ENCODE measurements at places on chromosomes 2 and 18. TPM values are rescaled to one million over a fixed set of nuclear protein-coding genes. Genes with fewer than 3 reads are reported as not detected.

The SKA1 gene
- not detected for total RNA-seq

- H3K4me1 ChIP-seq: peaks cover 3% of the 10 kb centered on the region
- no peak for DNase-seq
- H3K27ac ChIP-seq: peak overlapping the region; percentile 87
- H3K36me3 ChIP-seq: no peaks in the 10 kb centered on the region
- no peaks in the 10 kb centered on the region for H3K27me3 ChIP-seq
These were observed 22.7 kb downstream of the RHOB start for GRCh38 chr2:20469595-20469994.

The SCN3A gene
- 5.3 TPM for total RNA-seq

GRCh38 chr2:31138037-31138962 lies at the start of gene GALNT14:
Gene GALNT14, minus strand, starts transcription at chr2:31138440. Its CDS starts 354 bp downstream, at chr2:31138086.
- H3K4me1 ChIP-seq: no peaks in the 10 kb centered on the region
- H3K27ac ChIP-seq: peak within 1 kb of the TSS; percentile 28
- DNase-seq: no peak
- H3K36me3 ChIP-seq: no peaks in the 10 kb centered on the region
- peak within 1 kb of the TSS; percentile 69 for H3K4me3 ChIP-seq

- no peak for DNase-seq
- no peaks in the 10 kb centered on the region for H3K4me1 ChIP-seq
- no peak overlapping the region for H3K27ac ChIP-seq
These were observed 234.0 kb downstream of the FAM210A start for GRCh38 chr18:13492314-13492713.

The NTSR2 gene
- not detected for total RNA-seq

- no peaks in the 10 kb centered on the region for H3K27me3 ChIP-seq
- H3K4me3 ChIP-seq: no peak overlapping the region
- H3K4me1 ChIP-seq: no peaks in the 10 kb centered on the region
- DNase-seq: peak; percentile 19
These were observed 113.9 kb downstream of the INO80D start for GRCh38 chr2:205972113-205972512.

The ADCY3 gene
- total RNA-seq: 29.3 TPM

- peaks cover 21% of the 10 kb centered on the region for H3K4me1 ChIP-seq
- H3K4me3 ChIP-seq: no peak overlapping the region
- no peaks in the 10 kb centered on the region for H3K27me3 ChIP-seq
- no peak for DNase-seq
These were observed 3.8 kb downstream of the BOK start for GRCh38 chr2:241562269-241562891.

DNA sequence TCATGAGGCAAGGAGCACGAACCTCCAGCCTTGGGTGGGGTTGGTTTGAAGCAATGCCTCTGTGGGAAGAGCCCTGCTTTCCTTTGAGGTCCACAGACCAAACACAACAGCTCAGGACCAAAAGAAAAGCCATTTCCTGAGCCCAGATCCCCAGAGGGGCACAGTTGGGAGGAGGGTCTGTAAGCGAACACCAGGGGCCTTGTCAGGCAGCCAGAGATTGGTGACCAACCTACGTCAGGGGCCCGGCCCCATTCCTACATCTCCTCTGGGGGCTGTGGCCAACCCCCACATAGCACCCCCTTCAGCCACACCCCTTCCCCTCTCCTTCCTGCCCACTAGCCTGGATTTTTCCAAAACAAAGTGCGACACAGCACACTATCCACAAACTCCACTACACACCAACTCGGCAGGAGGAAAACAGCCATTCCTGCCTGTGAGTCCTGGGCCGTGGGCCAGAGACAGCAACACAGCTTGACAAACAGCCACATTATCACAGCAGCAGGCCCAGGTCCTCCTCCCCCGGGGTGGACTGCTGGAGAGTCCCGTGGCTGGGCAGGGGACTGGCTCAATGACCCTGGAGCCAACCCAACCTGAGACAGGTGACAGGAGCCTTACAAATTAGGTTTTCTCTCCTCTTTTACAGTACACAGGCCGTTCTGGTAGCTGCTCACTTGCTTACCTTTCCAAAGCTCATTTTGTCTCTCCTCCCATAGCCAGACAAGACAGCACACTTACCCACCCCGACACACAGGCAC lies 98.8 kb downstream of the TNS1 start:
- H3K36me3 ChIP-seq: no peaks in the 10 kb centered on the region
- DNase-seq: peak; percentile 71
- H3K4me3 ChIP-seq: no peak overlapping the region
- H3K27me3 ChIP-seq: no peaks in the 10 kb centered on the region
- H3K27ac ChIP-seq: peak overlapping the region; percentile 92
- H3K4me1 ChIP-seq: peaks cover 9% of the 10 kb centered on the region

DNA sequence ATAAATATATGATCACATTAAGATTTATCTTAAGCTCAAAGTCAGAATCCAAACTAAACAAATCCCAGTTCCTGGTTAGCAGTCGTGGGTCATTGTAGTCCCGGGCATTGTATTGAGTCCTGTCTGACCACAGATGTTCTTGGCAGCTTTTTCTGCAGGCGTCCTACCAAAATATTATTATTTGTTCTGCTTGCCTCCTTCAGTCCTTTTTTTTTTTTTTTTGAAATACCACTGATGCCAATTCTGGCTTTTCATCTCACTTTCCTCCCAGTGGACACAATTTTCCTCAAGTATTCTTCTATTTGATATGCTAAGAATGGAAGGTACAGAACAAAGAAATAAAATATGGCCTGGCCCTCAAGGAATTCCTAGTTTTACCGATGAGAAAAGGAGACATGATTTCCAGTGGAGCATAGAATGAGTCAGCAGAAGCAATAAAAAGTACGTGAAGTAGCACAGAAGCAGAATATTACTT lies 151.6 kb downstream of the CSRNP3 start:
- no peaks in the 10 kb centered on the region for H3K4me1 ChIP-seq
- H3K4me3 ChIP-seq: no peak overlapping the region
- H3K27ac ChIP-seq: no peak overlapping the region
- H3K36me3 ChIP-seq: no peaks in the 10 kb centered on the region

GRCh38 chr2:2542316-2542715 lies 211.2 kb upstream of the MYT1L start:
- H3K4me3 ChIP-seq: no peak overlapping the region
- no peak overlapping the region for H3K27ac ChIP-seq
- no peaks in the 10 kb centered on the region for H3K36me3 ChIP-seq
- no peak for DNase-seq
- H3K27me3 ChIP-seq: no peaks in the 10 kb centered on the region

DNA sequence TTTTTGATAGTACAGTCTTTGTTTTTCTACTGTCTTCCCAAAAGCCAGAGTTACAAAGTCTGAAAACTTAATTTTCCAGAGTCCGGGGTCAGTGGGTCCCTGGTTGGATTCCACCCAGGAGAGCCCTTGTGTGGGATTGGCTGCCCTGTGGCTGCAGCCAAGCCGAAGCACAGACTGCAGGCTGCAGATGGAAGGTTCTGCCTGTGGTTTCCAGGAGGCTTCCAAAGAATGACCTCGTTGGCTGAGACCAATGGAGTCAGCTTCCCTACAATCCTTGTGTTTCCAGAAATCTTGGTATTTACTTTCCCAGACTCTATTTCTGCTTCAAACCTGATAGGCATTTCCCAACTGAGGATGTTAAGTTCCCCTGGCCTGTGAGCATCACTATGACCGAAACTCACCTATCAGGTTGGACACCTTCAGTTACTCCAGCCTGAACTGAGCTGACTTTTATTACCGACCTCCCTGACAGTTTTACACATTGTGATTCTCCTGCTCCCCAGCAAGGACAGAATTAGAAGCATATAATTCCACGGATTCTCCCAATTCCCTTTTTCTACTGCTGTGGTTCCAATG lies 117.5 kb upstream of the CCDC68 start:
- no peaks in the 10 kb centered on the region for H3K36me3 ChIP-seq
- no peaks in the 10 kb centered on the region for H3K4me1 ChIP-seq
- no peak overlapping the region for H3K27ac ChIP-seq
- no peak overlapping the region for H3K4me3 ChIP-seq
- DNase-seq: no peak
- H3K27me3 ChIP-seq: no peaks in the 10 kb centered on the region

DNA sequence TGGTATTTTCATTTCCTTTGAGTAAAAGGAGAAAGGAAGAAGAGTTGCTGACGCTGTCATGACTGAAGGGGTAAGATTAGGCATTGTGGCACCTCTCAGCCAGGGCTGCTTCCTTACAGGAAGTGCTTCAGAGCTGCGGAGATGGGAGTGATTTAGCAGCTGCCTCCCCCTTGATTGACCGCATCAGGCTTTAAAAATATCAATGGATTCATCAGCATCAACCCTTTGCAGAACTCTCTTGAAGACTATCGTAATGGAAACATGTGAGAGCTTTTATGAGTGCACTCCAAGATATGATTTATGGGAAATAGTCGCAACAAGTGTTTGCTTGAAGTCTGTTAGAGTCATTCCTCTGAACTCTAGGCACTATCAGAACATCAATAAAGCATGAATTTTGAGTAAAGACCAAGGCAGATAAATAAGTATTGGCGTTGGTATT lies 141.1 kb downstream of the CSRNP3 start:
- H3K27ac ChIP-seq: no peak overlapping the region
- no peak for DNase-seq
- H3K27me3 ChIP-seq: no peaks in the 10 kb centered on the region
- no peaks in the 10 kb centered on the region for H3K4me1 ChIP-seq

DNA sequence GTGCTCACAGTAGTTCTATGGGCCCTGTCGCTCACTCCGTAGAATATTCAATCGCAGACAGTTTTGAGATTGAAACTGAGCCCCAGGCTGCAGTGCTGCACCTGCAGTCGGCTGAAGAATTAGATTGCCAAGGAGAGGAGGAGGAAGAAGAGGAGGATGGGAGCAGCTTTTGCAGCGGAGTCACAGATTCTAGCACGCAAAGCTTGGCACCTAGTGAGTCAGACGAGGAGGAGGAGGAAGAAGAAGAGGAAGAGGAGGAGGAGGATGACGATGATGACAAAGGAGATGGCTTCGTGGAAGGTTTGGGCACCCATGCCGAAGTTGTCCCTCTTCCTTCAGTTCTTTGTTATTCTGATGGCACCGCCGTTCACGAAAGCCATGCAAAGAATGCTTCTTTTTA lies 115.2 kb downstream of the GALNT3 start:
- H3K4me1 ChIP-seq: no peaks in the 10 kb centered on the region
- no peak overlapping the region for H3K4me3 ChIP-seq
- no peaks in the 10 kb centered on the region for H3K27me3 ChIP-seq

DNA sequence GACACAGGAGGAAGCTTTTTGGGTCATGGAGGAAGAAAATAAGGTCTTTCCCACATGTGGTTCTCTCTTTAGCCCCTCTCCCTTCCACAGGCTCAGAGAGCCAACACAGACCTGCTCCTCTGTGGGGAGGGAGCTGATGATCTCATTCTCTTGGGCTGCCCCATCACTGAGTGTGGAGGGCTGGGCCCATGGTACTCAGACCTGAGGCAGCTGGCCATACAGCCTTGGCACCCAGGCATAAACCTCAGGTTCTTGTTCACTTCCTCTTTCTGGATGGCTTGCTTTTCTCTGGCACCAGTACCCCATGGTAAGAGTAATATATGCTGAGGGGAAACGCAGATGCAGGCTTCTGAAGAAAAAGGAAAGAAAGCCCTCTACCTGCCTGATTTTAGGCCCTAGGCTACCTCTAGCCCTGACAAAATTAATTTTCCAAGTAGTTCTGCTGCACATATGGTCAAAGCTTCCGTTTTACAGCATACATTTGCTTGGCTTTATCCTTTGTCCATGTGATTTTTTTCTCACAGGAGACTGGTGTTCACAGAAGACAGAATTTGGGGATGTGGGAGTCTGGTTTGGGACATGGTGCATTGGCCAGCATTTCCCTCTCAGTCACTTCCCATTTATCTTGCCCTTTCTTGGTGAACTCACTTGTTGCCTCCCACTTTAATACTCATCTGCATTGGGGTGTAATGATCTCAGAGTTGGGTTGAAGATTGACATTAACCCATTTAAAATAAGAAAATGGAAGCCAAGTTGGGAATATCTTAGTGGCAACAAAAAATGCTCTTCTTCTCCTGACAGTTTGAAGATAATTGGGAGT lies 11.1 kb downstream of the DHRS9 start:
- H3K27me3 ChIP-seq: no peaks in the 10 kb centered on the region
- no peak overlapping the region for H3K27ac ChIP-seq
- no peak for DNase-seq
- no peaks in the 10 kb centered on the region for H3K36me3 ChIP-seq

The WDR7 gene
- total RNA-seq: 28.3 TPM

DNA sequence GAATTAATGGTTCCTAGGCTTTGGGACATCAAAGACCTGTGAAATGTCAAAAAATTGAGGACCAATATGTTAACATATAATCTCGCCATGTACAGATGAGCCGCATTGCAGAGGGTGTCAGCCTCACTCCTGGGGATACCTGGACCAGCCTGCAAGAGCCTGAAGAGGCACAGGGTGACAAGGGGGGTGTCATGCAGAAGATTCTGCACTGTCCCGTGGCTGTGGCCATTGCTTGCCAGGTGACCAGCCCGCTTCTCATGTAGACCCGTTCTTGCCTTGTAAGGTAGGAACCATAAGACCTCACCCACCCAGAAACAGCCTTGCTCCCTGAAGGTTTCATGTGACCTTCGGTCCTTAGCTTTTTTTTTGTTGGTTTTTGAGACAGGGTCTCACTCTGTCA lies 37.5 kb downstream of the TMEM37 start:
- H3K4me1 ChIP-seq: no peaks in the 10 kb centered on the region
- no peaks in the 10 kb centered on the region for H3K36me3 ChIP-seq
- H3K27ac ChIP-seq: no peak overlapping the region
- no peak overlapping the region for H3K4me3 ChIP-seq
- DNase-seq: no peak
- no peaks in the 10 kb centered on the region for H3K27me3 ChIP-seq

GRCh38 chr18:10094655-10095054 lies 180.8 kb downstream of the VAPA start:
- no peak overlapping the region for H3K4me3 ChIP-seq
- no peaks in the 10 kb centered on the region for H3K36me3 ChIP-seq
- no peaks in the 10 kb centered on the region for H3K27me3 ChIP-seq
- no peaks in the 10 kb centered on the region for H3K4me1 ChIP-seq
- no peak for DNase-seq

- DNase-seq: peak; percentile 44
- no peak overlapping the region for H3K4me3 ChIP-seq
- H3K36me3 ChIP-seq: no peaks in the 10 kb centered on the region
- H3K27ac ChIP-seq: peak overlapping the region; percentile 93
- no peaks in the 10 kb centered on the region for H3K27me3 ChIP-seq
These were observed 111.8 kb downstream of the B3GNT2 start for GRCh38 chr2:62307469-62308389.

The IL1RL2 gene
- 5.9 TPM for total RNA-seq

The MYO7B gene
- 0.32 TPM for total RNA-seq

The ZSCAN30 gene
- total RNA-seq: 33.2 TPM

The EGR4 gene
- total RNA-seq: not detected

- no peaks in the 10 kb centered on the region for H3K4me1 ChIP-seq
- H3K36me3 ChIP-seq: no peaks in the 10 kb centered on the region
- H3K27me3 ChIP-seq: no peaks in the 10 kb centered on the region
- H3K27ac ChIP-seq: no peak overlapping the region
- peak; percentile 64 for DNase-seq
- no peak overlapping the region for H3K4me3 ChIP-seq
These were observed 27.0 kb downstream of the SKA1 start for GRCh38 chr18:50401888-50402287.

DNA sequence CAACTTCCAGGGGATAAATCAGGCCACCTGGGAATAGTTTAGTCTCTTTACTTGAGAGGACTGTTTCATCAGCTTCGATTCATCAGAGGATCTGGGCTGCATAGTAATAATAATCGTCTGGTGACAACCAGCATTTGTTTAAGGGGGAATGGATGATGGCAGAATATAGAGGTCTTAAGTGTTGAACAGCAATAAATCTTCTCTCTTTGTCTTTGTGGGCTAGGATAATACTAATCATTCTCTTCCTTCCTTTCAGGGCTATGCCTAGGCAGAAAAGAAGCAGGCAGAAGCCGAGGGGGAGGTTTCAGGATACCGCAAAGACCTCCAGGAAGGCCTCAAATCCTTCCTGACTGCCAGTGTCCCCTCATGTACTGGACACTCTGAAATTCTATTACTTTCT lies 150.4 kb upstream of the GAREM1 start:
- DNase-seq: no peak
- no peak overlapping the region for H3K27ac ChIP-seq
- H3K4me3 ChIP-seq: no peak overlapping the region
- no peaks in the 10 kb centered on the region for H3K36me3 ChIP-seq
- H3K27me3 ChIP-seq: no peaks in the 10 kb centered on the region
